Stimulated activated naive CD8-positive, alpha-beta T cell treated with anti-CD3 and anti-CD28 coated beads, Interleukin-15, amount 100 ng/mL, for 72 hours (primary cell): ENCODE measurements at places on chromosomes 11 and 22.

- no peak for DNase-seq
Observed at GRCh38 chr11:103792981-103793468, 243.4 kb upstream of the DDI1 start.

- no peak for DNase-seq
Observed at GRCh38 chr11:131656179-131656838, 285.9 kb downstream of the NTM start.

DNA sequence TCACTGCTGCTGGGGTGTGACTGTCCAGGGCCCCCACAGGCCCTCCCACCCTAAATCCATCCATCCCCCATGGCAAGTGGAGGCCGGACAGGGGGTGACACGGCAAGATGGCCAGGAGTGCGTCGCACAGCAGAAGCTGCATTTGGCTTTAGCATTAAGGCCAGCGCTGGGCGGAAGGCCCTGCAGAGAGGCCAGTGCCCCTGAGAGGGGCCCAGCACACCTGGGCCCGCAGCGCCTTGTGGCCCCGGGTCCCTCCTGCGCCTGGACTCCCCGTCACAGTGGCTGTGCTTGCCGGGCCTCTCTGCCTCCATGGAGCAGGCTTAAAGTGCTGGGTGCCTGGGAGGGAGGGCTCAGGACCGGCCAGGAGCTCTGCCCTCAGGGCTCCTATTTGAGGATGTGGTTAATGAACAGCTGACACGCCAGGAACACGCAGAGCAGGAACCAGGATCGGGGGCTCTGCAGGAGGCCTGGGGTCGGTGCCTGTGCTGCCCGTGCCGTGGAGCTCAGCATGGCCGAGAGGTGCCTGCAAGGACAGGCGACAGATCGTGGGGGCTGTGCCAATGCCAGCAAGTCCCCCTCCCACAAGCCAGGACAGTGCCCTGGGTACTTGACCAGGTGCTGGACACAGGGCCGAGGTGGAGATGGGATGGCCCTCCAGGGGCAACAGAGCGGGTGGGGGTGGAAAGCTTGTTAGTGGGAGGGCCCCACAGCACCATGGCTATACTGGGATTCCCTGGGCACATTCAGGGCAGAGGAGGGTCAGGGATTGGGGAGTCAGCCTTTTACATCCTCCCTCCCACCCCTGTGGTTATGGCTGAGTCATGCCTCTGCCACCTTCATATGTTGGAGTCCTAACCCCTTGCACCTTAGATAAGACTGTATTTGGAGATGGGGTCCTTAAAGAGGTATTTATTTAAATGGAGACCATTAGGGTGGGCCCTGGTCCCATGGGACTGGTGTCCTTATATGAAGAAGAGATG lies 30.9 kb upstream of the CARS1 start:
- no peak for DNase-seq

- no peak for DNase-seq
Observed at GRCh38 chr11:71499125-71499524, 27.9 kb upstream of the KRTAP5-7 start.

GRCh38 chr11:1074244-1075221 lies at the start of gene MUC2:
TSS of gene MUC2 (plus strand) at chr11:1074874.
- DNase-seq = no peak

- DNase-seq = no peak
Observed at GRCh38 chr22:47446331-47446730, 683.9 kb downstream of the TBC1D22A start.

- no peak for DNase-seq
Observed at GRCh38 chr22:46125816-46126765, 24.2 kb upstream of the PPARA start.

GRCh38 chr22:49334976-49335375 lies 492.7 kb downstream of the BRD1 start:
- DNase-seq = no peak

GRCh38 chr11:789943-790342 lies at the start of gene CEND1:
TSS of gene CEND1 (minus strand) at chr11:790090. CDS start at chr11:788576, 1,514 bp downstream.
- peak; percentile 33 for DNase-seq

DNA sequence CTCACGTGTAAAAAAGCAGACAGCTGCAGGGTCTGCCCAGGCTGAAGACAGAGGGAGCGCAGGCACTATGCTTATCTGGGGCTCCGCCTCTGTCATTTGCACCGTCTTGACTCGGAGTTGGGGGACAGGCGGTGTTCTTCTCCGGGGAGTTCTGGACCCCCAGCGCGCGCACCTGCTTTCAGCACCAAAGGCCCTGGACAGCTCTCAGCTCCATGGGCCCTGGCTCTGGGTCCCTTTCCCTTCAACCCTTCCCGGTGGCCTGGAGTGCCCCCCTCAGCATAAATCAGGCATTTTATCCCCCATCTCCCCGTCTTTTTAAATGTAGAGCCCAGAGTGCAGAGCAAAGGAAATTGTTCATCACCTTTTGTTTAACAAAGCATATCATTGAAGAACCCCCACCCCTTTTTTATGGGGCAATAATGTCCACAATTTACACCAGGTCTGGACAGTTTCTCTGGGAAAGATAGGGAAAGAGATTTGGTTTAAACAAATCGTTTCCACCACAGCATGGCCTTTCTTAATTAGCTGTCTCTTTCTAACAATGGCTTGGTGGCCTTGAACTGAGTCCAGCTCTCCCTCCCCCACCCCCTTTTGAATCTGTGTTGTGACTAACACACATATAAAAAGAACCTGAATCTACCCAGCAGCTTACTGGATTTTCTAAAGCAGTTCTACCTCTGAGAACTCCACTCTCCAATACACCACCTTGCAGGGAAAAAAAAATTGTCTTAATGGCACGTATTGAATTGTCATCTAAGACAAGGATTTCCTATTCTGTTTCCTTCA lies 1.7 kb downstream of the SEZ6L start:
- DNase-seq = no peak

- no peak for DNase-seq
Observed at GRCh38 chr11:36499315-36499714, 10.8 kb downstream of the TRAF6 start.

- no peak for DNase-seq
Observed at GRCh38 chr22:27680636-27681035, 120.9 kb downstream of the MN1 start.

DNA sequence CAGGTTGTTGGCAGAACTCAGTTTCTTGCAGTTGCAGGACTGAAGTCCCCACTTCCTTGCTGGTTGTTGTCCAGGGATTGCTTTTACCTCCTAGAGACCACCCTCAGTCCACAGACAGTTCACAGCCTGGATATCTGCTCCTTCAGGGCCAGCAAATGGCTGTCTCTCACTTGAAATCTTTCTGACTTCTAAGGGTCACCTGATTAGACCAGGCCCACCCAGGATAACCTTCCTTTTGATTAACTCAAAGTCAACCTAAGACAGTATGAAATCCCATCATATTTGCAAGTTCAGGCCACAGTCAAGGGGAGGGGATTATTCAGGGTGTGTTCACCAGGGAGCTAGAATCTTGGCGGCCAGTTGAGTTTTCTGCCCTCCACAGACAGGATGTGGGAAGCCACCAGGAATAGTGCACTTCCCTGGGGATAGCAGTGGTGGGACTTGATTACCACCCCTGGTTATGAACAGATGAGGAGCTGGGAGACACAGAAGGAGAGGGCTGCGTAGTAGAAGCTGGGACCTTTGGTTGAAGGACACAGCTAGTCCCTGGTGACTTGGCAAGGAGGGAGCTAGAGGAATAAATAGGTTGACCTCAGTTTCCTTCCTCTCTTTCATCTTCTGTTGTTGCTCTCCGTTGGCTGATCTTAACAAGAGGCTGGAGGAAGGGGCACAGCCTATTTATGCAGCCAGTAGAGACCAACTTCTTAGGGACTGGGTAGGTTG lies 33.4 kb downstream of the MIAT start:
- DNase-seq = no peak

DNA sequence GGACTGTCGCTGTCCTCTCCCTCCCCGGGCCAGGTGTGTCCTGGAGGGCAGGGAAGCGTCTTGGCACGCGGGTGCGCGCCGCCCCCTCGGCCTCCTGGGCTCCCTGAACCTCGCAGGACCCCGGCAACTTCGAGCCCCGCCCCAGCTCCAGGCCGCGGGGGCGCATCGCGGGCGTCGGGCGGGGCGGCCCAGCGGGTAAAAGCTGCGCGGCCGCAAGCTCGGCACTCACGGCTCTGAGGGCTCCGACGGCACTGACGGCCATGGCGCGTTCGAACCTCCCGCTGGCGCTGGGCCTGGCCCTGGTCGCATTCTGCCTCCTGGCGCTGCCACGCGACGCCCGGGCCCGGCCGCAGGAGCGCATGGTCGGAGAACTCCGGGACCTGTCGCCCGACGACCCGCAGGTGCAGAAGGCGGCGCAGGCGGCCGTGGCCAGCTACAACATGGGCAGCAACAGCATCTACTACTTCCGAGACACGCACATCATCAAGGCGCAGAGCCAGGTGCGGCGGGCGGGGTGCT lies at the start of gene CST6:
Gene CST6, plus strand, starts transcription at position 224 of the 519 bp plus-strand sequence. Its CDS starts 37 bp downstream, at position 261.
- DNase-seq = no peak

- no peak for DNase-seq
Observed at GRCh38 chr11:19880088-19880345, 167.4 kb downstream of the NAV2 start.

DNA sequence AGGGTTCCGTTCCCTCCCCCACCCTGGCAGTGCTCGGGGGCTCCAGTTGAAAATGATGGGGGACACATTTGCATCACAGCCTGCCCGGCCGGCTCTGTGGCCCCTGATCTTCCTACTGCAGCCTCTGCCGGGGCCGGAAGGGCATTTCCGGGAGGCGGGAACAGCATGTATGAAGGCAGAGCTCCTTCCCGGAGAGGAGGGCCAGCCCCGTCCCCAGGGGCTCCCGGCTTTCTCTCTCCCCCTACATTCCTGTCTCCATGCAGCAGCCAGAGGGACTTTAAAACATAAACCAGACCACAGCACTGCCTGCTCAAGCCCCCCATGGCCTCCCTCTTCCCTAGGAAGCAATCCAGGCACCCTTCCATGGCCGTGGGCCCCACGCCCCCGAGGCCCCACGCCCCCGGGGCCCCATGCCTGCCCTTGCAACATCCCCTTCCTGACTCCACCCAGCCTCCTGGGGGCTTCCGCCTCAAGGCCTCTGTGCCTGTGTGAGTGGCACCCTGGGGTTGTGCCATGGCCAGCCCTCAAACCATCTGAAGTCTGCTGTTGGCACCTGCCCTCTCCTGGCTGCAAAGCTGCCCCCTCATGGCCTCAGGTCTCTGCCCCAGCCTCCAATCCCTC lies 73.1 kb downstream of the CDKN1C start:
- DNase-seq = peak; percentile 30

GRCh38 chr11:73838443-73839122 lies 38.1 kb downstream of the COA4 start:
- no peak for DNase-seq

GRCh38 chr11:31870609-31871309 lies 59.6 kb upstream of the PAX6 start:
- DNase-seq = peak; percentile 25

- DNase-seq = no peak
Observed at GRCh38 chr22:44369293-44369661, 56.5 kb upstream of the SHISAL1 start.
